Hepatocyte (in vitro differentiated cells): ENCODE measurements at places on chromosomes 3 and 15. TPM values are rescaled to one million over a fixed set of nuclear protein-coding genes. Genes with fewer than 3 reads are reported as not detected.
A peak's percentile ranks its signal among the peaks of the same experiment; 100 is the strongest.

DNA sequence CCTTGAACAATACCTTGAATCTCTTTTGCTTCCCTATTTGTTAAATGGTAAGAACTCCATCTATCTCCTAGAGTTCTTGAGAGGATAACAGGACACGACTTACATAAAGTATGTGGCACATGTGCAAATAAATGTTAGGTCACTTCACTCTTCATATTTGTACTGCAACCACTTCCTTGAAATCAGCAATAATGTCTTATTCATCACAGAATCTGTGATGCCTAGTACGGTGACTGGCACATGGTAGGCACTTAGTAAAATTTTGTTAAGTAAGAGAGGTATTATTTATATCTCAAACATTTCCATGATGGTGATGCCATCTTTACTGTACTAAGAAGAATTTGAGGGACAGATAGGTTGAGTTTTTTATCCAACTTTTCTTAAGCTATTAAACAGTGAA lies 14.3 kb downstream of the CD47 start:
- no peak for DNase-seq

DNA sequence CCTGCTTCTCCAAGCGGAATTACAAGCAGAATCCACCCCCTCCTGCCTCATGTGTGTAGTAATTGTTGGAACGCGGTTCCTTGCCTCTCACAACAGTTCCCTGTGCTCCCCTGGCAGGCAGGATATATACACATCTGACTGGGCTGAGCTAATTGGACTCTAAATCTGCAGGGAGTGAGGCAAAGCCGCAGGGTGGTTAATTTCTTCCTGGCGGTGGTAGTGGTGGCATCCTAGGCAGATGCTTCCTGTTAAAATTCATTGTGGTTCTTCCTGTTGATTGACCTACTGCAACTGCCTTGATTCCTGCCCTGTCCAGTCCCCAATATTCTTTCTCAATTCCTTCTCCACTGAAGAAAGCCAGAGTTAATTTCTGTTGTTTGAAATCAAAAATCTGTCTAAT lies 202.9 kb upstream of the PROK2 start:
- no peak for DNase-seq

DNA sequence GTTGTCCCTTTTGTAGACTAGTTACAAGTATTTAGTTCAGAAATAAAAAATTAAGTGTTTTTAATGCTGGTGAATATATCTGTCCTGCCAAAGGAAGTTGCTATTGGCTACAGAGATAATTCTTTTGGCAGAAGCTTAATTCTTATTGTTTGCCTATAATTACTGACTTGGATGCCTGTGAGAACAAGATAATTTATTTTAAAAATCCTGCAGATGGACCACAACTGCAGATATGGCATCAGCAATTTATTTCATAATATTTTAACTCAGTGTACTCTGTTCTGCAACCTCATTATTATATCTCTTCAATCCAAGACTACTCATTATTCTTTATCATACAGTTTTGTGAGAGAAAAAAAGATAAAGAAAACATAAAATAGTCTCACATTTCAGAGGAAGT lies 789.8 kb downstream of the NAALADL2 start:
- no peak for DNase-seq

GRCh38 chr15:69648775-69649735 lies 196.4 kb downstream of the RPLP1 start:
- no peak for DNase-seq

GRCh38 chr15:70044168-70044567 lies 53.5 kb downstream of the TLE3 start:
- DNase-seq: no peak

DNA sequence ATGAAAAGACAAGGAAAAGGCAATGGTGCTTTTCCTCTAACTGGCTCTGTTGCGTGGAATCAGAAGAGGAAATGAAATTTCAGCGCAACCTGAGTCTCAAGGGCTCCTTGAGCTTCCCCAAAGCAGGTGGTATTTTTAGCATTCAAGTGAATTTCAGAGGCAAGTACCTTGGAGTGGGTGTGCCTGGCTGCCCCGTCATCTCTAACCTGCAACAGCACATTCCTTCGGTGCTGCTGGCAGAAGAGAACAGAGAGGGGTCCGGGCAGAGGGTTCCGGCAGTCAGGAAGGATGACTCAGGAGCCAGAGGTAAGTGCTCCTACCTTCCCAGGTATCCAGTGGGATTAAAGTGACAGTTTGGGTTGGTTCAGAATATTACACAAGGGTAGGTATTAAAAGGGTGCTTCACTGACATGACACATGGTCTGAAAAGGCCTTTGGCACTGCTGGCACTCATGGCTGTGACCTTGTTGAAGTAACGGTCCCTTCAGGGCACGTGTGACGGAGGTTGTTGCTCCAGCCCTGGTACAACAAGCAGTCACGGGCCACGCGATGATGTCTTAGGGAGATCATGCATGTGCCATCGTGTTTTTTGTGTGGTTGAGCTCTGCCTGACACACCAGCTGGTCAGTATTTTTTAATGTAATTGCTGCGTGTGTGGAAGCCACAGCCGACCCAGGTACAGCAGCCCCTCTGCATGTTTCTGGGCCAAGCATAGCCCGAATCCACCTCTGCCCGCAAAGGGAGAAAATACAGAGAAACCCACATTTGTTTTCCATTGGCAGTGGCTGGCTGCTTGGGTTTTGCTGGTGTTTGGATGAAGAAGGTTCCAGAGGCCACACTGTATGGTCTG lies 75.7 kb downstream of the LRRK1 start:
- DNase-seq: no peak

DNA sequence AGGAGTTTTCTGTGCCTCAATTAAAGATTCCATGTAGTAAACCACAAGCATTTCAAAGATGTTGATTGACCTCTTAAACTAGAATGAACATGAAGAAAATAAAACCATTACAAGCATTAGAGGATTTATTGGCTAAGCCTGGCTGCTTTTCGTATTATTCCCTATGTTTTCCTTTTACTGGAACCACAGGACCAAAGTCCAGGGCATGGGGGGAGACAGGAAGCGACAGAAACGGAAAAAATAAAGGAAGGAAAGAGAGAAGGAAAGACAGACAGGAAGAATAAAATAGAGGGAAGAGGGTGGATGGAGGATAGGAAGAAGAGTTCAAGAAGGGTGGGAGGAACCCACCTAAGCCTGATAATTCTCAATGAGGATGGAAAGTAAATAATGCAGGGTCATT lies 169.9 kb downstream of the SHQ1 start:
- DNase-seq: no peak

- no peak for DNase-seq
These were observed 126.8 kb upstream of the GOLGA6L4 start for GRCh38 chr15:84108728-84109127.

DNA sequence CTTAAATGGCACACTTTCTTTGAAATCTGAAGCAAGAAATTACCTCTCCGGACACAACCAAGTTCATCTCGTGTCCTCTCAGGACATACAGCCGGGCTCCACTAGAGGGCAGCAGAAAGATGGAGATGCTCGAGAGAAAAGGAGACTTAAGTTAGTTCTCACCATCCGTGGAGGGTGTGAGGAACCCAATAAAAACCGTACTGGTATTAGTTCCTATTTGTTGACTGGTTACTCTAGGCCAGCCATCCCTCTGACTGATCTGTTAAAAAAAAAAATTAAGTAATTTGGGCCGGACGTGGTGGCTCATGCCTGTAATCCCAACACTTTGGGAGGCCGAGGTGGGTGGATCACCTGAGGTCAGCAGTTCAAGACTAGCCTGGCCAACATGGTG lies 7.9 kb upstream of the CYP11A1 start:
- DNase-seq: peak; percentile 89

DNA sequence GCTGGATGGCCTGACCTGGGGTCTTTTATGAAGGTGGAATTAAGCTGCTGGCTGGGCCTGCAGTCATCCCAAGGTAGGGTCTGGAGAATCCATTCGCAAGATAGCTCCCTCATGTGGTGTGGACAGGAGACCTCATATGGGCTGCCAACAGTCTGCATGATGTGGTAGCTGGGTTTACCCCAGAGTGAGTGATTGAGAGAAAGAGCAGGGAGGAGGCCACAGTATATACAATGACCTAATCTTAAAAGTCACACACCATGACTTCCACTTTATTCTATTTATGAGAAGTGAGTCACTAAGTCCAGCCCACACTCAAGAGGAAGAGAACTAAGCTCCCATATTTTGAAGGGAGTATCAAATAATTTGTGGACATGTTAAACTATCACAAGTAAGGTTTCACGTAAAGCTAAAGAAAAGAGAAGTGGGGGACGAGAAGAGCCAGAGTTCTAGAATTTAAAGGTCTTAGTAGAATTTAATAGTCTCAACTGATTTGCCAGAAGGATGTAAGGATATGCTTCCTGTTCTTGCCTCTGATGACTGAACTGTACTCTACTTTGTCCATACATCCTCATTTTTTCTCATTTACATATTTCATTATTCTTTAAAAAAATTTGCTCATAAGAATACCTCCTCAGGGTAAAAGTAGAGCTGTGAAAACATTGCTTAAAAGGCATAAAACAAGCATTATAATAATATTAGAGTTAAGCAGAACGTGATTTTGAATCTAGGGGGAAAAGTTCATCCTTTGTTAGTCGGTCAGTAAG lies 184.4 kb downstream of the PEX5L start:
- DNase-seq: peak; percentile 7

DNA sequence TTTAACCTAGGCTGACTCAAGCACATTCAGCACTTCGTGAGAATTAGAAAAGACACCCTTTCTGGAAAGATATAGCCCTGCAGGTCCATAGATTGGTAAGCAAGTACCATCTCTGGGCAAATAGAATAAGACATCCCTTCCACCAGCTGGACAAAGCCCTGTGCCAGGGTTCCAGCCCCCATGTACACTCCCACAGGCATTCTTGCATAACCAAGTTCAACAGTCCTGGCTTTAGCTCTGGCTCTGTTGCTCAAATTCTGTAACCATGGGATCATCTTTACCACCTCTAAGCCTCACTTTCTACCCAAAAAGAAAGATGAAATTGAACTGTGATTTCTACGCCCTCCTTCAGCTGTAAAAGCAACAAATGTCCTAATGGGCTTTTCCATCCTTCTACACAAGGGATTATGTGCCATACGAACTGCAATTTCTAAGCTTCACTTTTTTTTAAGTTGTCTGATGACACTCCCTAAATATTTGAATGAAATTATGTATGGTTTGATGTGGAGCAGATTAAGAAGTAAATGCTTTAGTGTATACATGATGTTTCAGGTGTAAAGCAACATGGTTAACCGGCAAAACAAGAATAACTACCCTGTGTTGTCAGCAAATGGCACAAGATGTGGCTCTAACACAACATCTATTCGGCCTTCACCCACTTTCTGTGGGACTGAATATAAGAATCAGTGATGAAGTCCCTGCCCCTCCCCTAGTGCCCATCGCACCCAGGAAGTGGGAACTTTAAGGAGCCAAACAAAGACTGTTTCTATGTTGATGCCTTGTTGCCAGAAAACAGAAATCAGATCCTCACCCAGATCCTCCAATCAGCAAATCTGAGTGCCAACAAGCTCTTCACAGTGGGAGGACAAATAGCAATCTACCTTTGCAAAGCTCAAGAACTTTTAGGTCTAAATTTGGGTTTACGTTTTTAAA lies 165.7 kb downstream of the P3H2 start:
- DNase-seq: no peak

- no peak for DNase-seq
These were observed 28.0 kb downstream of the CSPG4 start for GRCh38 chr15:75684648-75685047.

DNA sequence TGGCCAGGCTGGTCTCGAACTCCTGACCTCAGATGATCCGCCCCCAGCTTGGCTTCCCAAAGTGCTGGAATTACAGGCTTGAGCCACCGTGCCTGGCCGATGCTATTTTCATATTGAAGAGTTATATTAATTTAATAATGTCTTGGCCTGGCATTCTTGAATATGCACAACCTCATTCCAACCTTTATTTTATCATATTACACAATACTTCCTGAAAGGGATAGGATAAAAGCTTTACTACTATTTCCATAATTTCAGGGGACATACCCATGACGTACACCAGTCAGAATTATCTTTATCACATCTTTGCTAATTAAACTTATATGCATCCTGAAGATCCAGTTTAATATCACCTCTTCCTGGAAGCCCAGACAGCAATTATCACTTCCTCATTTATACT lies 205.3 kb downstream of the ZIC4 start:
- DNase-seq: no peak

- no peak for DNase-seq
These were observed 71.4 kb upstream of the SKOR1 start for GRCh38 chr15:67753891-67754290.

- DNase-seq: no peak
These were observed 19.1 kb downstream of the KLHL6 start for GRCh38 chr3:183536238-183536880.

DNA sequence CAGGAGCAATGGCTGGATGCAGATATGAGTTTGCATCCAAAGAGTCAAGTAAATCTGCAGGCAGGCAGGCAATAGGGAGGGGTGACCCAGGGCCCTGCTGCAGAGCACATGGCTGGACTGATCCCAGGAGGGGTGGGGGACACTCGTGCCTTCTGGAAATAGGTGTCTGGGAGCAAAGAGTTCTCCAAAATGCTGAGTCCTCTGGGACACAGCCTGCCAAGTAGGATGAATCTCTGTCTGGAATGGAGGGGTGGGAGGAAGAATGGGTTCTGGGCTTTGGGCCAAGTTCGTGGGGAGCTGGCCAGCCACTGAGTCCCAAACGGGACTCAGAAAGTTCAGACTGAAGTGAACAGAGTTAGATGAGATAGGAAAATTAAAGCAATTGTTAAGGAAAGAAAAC lies 214.5 kb downstream of the MTHFS start:
- peak; percentile 18 for DNase-seq

DNA sequence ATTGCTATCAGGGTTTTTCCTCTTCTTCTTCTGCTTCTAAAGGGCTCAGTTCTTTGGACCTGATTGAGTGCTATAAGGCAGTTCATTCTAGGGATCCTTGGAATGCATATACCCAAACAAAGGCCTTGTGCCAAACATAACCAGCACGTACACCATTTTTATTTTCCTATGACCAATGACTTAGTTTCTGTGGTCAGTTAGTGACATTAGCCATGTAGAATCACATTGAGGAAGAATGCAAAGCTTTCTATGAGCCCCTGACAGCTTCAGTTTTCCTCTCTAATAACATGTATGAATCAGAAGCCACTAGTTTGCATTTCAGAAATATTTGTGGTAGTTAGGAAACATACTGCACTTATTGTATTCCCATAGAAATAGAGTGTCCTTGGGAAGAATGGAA lies 240.0 kb downstream of the THRB start:
- no peak for DNase-seq

DNA sequence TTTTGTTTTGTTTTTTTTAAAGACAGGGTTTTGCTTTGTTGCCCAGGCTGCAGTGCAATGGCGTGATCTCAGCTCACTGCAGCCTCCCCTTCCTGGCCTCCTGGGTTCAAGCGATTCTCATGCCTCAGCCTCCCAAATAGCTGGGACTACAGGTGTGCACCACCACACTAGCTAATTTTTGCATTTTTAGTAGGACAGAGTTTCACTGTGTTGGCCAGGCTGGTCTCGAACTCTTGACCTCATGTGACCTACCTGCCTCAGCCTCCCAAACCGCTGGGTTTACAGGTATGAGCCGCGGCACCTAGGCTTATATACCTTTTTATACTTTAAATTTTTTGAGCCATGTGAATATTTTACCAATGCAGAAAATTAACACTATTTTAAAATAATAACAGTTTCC lies 56.9 kb upstream of the HERC1 start:
- no peak for DNase-seq

HTD2 gene
- total RNA-seq: 4.5 and 13.0 TPM in 2 replicates

CCRL2 gene
- 1.5 and 3.1 TPM in 2 replicates for total RNA-seq

CD80 gene
- 0.07 and 0.24 TPM in 2 replicates for total RNA-seq

OR4F15 gene
- not detected in 2 replicates for total RNA-seq

FBXL2 gene
- total RNA-seq: 11.7 and 15.6 TPM in 2 replicates

FNDC3B gene
- total RNA-seq: 91.9 and 113 TPM in 2 replicates
